Stimulated activated CD8-positive, alpha-beta memory T cell treated with anti-CD3 and anti-CD28 coated beads, Interleukin-15, amount 100 ng/mL, for 24 hours (primary cell): ENCODE measurements at places on chromosomes 6 and 20.

GRCh38 chr6:9062596-9062995, 627.3 kb upstream of the SLC35B3 start:
- no peak for DNase-seq

DNA sequence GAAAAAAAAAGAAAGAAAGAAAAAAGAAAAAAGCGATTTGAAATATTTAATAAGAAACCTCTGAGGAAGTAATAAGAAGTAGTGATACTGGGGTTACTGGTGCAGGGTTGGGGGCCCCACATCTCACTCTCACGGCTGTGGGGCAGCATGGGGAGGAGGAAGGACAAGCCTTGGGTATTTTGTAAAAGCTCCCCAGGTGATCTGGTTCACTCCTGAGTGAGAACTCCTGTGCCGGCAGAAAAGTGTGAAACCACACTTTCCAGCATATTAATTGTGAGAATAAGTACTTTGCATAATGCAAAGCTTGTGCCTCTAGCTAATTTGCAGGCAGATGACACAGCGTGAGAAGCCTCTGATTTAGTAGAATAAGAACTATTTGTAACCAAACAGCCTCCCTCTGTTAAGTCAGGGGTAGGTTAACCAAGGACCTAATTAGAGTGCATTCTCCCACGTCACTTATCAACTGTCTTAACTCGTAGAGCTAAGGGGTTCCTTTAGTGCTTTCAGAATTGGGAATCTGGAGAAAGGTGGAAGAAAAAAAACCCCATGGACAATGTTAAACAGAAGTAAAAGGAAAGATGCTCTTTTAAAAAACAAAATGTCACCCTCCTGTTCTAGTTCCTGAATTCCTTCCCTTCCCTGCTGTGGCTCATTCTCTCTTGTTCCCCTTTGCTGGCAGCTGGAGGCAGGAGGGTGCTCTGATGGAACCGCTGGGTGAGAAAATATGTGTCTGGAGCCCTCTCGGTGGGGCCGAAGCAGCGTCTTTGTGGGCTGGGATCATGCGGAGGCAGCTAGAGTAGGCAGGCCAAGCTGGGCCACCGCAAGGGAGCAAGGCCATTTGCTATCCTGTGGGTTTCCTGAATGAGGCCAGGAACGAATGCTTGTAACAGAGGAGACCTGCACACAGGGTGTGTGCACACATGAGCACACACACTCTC, 108.7 kb downstream of the FYN start:
- no peak for DNase-seq

- no peak for DNase-seq
These were observed 16.0 kb downstream of the SMPDL3A start for GRCh38 chr6:122804962-122805485.

- no peak for DNase-seq
These were observed 44.2 kb upstream of the FAM50B start for GRCh38 chr6:3804964-3805363.

- no peak for DNase-seq
These were observed 142.9 kb upstream of the OLIG3 start for GRCh38 chr6:137637121-137637520.

- no peak for DNase-seq
These were observed 78.5 kb upstream of the TRDN start for GRCh38 chr6:123715006-123715863.

- no peak for DNase-seq
These were observed 579.9 kb downstream of the BMP2 start for GRCh38 chr20:7347409-7347808.

DNA sequence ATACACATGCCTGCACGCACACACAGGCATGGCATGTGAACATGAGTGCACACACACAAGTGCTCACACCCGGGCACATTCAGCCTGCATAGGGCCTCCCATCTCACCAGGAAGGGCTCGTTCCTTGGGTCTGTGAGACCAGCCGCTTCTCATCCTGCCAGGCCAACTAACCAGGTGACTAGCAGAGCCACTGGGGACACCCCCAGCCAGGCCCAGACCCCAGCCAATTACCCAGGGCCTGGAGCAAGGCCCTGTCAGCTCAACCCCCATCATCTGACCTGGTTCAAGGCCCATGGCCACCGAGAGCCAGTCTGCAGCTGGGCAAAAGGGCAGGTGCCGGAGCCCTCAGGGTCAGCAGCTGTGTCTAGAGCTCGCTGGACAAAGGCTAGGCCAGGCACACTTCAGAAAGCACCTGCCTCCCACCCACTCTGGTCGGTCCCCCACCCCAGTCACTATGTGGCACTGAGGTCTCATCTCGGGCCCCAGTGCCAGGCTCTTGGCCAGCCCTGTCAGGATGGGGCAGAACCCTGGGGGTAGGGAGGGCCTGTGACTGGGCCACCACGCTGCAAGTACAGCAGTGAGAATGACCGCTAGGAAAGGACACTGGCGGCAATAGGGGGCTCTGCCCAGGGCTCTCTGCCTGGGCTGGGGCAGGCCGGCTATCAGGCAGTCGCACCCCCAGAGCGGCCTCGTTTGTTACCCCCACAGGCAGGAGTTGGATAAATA, 26.8 kb upstream of the MRGBP start:
- no peak for DNase-seq

GRCh38 chr6:91304521-91304920, 717.6 kb upstream of the MAP3K7 start:
- no peak for DNase-seq

DNA sequence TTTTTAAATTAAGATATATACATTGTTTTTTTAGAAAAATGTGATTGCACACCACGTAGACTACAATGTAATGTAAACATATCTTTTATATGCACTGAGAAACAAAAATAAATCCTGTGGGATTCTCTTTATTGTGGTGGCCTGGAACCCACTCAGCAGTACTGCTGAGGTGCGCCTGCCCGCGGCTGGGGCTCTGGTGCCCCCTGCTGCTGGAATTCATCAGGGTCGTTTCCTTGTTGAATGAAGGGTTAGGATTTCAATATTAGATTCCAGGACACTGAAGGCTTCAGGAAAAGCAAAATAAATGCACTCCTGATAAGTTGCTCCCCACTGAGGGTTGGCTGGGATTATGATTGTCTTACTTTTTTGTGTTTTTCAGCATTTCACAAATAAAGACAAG, 175.8 kb upstream of the GGTLC1 start:
- DNase-seq, result no peak

DNA sequence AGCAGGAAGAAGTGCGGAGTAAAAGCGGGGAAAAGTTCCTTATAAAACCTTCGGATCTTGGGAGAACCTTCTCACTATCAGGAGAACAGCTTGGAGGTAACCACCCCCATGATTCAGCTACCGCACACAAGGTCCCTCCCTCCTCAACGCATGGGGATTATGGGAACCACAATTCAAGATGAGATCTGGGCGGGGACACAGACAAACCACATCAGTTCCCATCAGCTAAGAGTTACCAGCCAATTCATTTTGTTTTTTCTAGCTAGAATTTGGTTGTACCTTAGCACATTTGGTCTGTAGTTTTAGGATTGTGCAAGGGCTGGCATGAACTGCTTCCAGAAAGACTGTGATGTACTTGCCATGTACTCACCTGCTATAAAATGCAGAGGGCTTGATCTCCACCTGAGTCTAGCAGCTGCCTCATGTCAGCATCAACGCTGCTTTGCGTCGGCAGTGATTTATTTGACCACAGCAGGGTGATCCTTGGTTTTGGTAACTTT, 94.7 kb upstream of the SLC2A12 start:
- DNase-seq, result no peak
